ENCODE measurements at places on chromosomes 1 and 21.

- no peak for DNase-seq
These were observed 262.0 kb downstream of the HMCN1 start for GRCh38 chr1:185996211-185996610.

DNA sequence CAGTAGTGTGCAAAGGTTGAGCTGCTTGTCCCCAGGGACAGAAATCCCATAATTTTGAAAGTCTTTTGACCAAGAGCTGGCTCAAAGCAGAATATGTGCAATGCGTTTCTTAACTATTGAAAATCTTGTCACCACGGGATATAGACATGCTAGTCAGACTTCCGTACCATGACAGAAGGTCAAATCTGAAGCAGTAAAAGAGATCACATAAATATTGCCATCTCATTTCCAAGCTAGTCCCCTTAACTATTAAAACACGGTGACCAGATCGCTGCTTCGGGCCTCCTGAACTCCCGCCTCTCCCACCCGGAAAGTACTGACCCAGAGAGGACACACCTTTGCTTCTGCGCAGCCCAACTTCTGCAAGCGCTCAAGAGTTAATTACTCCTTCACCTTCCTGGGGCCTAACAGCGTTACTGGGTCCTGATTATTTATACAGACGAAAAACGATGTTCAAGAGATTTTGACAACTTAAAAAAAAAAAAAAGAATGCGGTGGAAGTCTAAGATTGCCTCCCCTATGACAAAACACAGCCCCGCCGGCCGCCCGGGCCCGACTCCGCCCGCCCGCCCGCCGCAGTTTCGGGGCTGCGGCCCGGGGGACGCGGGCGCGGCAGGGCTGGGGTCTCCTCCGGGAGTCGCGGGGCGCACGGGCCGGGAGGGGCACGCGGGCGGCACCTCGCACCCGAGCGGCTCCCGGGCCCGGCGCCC, 692 bp downstream of the SORT1 start:
- no peak for DNase-seq

DNA sequence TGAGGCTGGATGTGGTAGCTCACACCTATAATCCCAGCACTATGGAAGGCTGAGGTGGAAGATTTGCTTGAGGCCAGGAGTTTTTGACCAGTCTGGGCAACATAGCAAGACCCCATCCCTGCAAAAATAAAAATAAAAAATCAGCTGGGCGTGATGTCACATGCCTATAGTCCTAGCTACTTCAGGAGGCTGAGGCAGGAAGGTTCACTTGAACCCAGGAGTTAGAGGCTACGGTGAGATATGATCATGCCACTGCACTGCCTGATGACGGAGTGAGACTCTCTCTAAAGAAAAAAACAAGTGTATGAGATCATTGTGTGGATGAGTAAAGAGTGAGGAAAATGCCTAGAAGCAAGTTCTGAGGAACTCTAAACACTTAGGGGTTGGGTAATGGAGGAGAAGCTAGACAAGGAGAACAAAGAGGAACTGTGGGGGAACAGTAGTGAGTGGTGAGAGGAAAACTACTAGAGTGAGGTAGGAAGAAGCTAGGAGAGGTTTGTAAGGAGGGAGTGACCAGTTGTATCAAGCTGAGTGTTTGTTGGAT, 17.0 kb downstream of the CLIC4 start:
- no peak for DNase-seq

- DNase-seq: no peak
These were observed 275.1 kb downstream of the PTPRU start for GRCh38 chr1:29511436-29511835.

DNA sequence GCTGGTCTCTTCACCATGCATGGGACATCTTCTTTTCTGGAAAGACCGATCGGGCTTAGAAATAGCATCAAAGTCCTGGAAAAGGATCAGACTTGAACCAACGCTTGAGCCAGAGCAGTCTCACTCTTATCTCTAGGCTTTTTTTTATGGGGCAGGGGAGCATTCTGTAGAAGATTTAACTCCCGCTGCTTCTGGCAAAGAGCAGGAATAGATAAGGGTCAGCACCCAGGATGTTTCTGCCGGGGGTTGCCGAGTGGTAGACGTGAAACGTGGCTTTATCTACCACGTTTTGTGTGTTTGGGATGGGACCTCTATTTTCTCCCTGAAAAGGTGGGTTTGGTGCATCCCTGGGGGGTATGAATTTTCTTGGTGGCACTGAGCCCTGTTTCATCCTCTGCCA, 18.8 kb downstream of the SPSB1 start:
- no peak for DNase-seq

- no peak for DNase-seq
These were observed 3.6 kb downstream of the NUP210L start for GRCh38 chr1:154151311-154151710.

GRCh38 chr1:78678324-78678723, 28.7 kb downstream of the IFI44 start:
- no peak for DNase-seq

DNA sequence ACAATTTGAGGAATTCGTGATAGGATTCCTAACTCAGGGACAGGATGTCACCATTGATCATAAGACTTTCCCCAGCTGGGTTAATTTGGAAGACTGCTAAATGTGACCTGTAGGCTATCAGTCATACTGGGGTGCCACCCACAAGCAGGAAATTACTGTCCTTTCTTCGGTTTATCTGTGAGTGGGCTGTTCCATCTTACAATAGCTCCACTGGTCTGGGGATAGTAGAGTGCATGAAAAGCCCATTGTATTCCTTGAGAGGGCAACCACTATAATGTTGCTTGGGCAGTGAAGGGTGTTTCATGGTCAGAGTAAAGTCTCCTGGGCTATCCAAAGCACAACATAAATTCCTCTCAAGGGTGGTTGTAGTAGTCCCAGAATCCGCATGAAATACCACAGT, 1523.0 kb upstream of the B3GALT2 start:
- DNase-seq: no peak

DNA sequence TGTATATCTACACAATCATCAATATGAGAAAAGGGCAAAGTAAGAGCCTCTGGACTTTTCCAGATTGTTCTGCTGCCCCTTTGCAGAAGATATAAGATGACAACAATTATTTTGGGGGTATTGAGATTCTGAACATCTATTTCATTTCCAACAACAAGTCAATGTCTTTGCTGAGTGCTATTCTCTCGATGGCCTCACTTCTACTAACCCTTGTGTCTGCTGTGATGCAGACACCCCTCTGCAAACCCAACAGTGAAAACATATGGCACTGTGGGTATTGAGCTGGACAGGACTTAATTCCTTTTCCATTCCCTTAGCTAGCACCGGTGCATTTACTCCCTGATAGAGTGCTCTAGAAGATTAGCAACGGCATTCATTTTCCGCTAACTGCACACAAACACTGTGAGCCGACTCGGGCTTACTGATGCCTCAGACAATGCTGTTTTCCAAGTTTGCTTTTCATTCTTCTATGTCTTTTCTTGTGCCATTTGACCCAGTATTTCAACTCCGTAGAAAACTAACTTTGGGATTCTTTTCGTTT, 33.4 kb upstream of the SMYD2 start:
- DNase-seq: no peak

- no peak for DNase-seq
These were observed 5.0 kb upstream of the MRPL24 start for GRCh38 chr1:156745881-156746280.

- no peak for DNase-seq
These were observed 125.0 kb downstream of the LYPLAL1 start for GRCh38 chr1:219298571-219299148.

DNA sequence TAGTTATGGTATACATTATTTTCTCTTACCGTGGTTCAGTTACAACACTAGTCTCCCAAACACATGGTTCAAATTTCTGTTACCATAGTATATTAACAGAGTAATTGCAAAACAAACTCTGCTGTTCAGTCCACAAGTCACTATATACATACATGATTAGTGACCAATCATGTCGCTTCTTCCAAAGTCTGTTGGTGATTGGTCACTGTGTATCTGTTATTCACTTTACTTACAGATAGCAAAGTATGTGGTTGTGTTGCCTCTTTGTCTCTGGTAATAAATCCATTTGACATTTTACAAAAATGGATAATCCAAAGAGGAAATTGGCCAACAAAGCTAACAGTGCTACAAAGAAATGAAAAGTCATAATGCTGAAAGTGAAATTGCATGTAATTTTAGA, 107.2 kb downstream of the RABGAP1L start:
- no peak for DNase-seq

GRCh38 chr1:233613252-233614172, at the start of gene KCNK1:
TSS of gene KCNK1 (plus strand) at chr1:233614106. CDS start at chr1:233614172, 66 bp downstream.
- DNase-seq: peak; percentile 64

- no peak for DNase-seq
These were observed 40.3 kb downstream of the KIF1B start for GRCh38 chr1:10250663-10251062.

GRCh38 chr1:8047686-8048445, 21.8 kb upstream of the ERRFI1 start:
- DNase-seq: no peak

GRCh38 chr1:203271018-203271743, 34.1 kb upstream of the BTG2 start:
- DNase-seq: peak; percentile 67

DNA sequence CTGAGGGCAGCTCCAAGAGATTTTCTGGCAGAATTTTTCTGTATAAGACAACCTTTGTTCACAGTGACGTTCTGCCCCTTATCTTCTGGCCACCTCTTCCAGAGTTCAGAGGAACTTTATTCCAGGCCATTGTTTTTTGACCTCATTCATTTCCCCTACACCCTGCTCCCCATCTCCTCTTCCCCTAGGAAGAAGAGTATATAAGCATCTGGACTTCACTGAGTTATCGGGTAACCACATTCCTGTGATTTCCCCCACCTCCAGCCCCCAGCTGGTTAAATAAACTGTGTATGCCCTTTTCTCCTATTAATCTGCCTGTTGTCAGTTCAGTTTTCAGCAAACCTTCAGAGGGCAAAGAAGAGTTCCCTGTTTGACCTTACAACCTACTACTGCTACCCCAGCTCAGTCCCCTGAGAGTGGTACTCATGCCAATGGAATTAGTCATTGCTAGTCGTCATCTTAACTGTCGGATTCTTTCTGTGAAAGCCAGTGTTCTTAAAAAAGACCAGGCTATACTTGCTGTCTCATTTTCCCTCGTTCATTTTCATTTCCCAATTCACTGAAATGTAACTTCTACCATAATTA, 14.3 kb upstream of the ALG14 start:
- no peak for DNase-seq

- no peak for DNase-seq
These were observed at the start of gene SH2D2A for GRCh38 chr1:156816561-156817328. TSS of gene SH2D2A (minus strand) at chr1:156816848. CDS start at chr1:156816708, 140 bp downstream.

- no peak for DNase-seq
These were observed 165.0 kb downstream of the PLXNA2 start for GRCh38 chr1:208079161-208079560.

- DNase-seq: peak; percentile 17
These were observed 10.8 kb downstream of the GPR3 start for GRCh38 chr1:27403065-27403726.

DNA sequence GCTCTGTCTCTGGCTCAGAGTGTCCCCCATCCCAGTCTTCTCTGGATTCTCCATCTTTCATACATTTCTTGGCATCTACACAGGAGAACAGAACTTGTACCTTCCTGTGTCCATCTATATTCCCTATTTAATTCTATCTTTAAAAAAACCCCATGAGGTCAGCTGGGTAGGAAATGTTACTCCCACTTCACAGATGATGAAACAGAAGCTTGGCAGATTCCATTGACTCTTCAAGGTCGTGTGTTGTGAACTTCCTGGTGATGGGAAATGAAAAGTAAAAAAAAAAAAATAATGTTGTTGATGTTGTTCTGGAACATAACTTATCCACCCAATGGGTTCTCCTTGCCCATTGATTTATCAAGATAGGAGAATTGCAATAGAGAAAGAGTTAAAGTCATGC, 8.9 kb downstream of the CHI3L2 start:
- DNase-seq: no peak

- no peak for DNase-seq
These were observed 126.3 kb downstream of the HIVEP3 start for GRCh38 chr1:41792485-41792770.

- DNase-seq: no peak
These were observed 38.5 kb upstream of the EGLN1 start for GRCh38 chr1:231460614-231461013.

GRCh38 chr1:147892731-147893214, 9.8 kb upstream of the GJA8 start:
- no peak for DNase-seq

- no peak for DNase-seq
These were observed 19.7 kb upstream of the SELE start for GRCh38 chr1:169753549-169753948.

DNA sequence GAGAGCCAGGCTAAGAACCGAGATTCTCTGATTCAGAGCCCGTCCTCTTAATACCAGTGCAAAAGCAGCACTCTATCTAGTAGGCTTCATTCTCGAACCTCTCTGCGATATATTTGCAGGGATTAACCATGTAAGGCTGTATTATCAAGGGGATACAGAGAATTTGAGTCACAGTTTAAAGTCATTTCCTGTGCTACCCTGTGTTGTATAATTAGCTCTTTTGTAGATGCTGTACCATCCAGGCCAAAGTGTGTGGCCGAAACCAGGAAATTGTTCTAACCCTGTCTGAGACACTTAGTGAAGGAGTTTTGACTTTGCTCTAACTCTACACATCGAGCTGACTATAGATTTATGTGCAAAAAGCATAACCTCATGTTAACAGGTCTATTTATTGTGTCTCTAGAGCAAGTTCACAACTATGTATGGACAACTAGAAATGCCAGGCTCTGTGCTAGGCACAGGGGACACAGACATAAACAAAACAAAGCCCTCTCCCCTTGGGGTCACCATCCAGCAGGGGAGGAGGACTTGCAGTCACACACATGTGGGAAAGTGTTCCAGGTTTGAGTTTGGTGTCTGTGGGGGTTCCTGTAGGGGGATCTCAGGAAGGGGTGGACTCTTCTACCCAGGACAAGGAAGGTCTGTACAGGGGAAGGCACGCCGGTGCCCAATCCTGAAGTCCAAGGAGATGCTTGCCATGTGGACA, 182.2 kb downstream of the DHRS3 start:
- no peak for DNase-seq

DNA sequence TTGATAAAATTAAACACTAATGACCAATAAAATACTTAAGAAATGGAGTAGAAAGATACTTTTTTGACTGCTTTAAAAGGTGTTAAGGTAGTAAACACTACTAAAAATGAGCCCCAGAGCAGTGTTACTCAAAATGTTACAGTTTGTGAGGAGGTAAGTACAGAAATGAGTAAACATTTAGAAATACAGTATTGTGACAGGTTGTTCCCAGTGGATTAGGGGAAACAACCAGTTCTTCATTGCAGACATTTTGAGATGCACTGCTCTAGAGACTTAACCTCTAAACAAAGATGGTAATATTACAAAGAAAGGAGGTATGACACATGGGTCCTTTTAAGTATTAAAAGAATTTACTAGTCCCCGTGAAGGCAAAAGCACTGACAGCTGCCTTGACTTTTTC, 12.7 kb downstream of the DHX9 start:
- no peak for DNase-seq

DNA sequence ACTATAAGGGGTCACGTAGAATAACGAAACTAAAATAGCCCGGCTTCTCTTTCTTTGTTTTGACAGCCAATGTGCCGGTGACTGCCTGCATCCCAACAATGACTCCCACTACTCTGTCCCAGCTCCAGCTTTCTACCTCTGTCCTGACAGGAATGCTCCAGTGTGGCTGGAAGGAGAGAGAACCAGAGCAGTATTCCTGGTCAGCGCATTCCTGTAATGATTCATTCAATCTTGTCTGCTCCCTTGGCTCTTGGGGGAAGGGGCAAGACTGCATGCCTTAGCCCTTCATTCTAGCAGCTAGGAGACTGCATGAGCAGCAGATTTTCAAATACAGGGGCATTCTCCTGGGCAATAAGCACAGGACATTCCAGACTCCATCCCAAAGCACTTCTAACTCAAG, 132.1 kb upstream of the PRMT6 start:
- DNase-seq: no peak

All from posterior cingulate gyrus (tissue), 11 donors.